ENCODE measurements at places on chromosomes 5 and 9. TPM values are rescaled to one million over a fixed set of nuclear protein-coding genes. Genes with fewer than 3 reads are reported as not detected.

IFNA17 gene
- total RNA-seq: not detected

TMEM252 gene
- total RNA-seq: not detected

ANKRD18B gene
- total RNA-seq: not detected

OR13D1 gene
- not detected for total RNA-seq

RANBP17 gene
- total RNA-seq: 11.5 TPM

SMIM33 gene
- not detected for total RNA-seq

GDNF gene
- 0.21 TPM for total RNA-seq

SPIN1 gene
- 43.4 TPM for total RNA-seq

PCDHB16 gene
- 1.3 TPM for total RNA-seq

RAB24 gene
- 27.5 TPM for total RNA-seq

PCDHB3 gene
- 2.9 TPM for total RNA-seq

SLCO6A1 gene
- not detected for total RNA-seq

HK3 gene
- 1.7 TPM for total RNA-seq

EPB41L4B gene
- total RNA-seq: 10.2 TPM

PCDHGA4 gene
- total RNA-seq: 12.3 TPM

FAM81B gene
- total RNA-seq: 2.1 TPM

ADGRD2 gene
- total RNA-seq: not detected

TRMT10B gene
- 4.3 TPM for total RNA-seq

TLR4 gene
- 11.0 TPM for total RNA-seq

GDF9 gene
- total RNA-seq: 1.00 TPM

THBS4 gene
- 151 TPM for total RNA-seq

CNTFR gene
- 0.43 TPM for total RNA-seq

C5orf52 gene
- not detected for total RNA-seq

SNCAIP gene
- total RNA-seq: 0.94 TPM

ANKDD1B gene
- total RNA-seq: not detected

MCC gene
- total RNA-seq: 23.0 TPM

TMC1 gene
- 0.40 TPM for total RNA-seq

CMBL gene
- 17.9 TPM for total RNA-seq

NEUROG1 gene
- total RNA-seq: not detected

NUTM2G gene
- total RNA-seq: not detected

WNK2 gene
- total RNA-seq: 129 TPM

PCDHA9 gene
- 0.15 TPM for total RNA-seq

SOHLH1 gene
- total RNA-seq: not detected

IFNK gene
- total RNA-seq: not detected

PDZD2 gene
- 80.6 TPM for total RNA-seq

TNFSF8 gene
- 0.92 TPM for total RNA-seq

STX17 gene
- total RNA-seq: 19.1 TPM

CDHR2 gene
- not detected for total RNA-seq

ORM2 gene
- total RNA-seq: not detected
